ENCODE measurements at places on chromosomes 5 and 9. TPM values are rescaled to one million over a fixed set of nuclear protein-coding genes. Genes with fewer than 3 reads are reported as not detected.

DNA sequence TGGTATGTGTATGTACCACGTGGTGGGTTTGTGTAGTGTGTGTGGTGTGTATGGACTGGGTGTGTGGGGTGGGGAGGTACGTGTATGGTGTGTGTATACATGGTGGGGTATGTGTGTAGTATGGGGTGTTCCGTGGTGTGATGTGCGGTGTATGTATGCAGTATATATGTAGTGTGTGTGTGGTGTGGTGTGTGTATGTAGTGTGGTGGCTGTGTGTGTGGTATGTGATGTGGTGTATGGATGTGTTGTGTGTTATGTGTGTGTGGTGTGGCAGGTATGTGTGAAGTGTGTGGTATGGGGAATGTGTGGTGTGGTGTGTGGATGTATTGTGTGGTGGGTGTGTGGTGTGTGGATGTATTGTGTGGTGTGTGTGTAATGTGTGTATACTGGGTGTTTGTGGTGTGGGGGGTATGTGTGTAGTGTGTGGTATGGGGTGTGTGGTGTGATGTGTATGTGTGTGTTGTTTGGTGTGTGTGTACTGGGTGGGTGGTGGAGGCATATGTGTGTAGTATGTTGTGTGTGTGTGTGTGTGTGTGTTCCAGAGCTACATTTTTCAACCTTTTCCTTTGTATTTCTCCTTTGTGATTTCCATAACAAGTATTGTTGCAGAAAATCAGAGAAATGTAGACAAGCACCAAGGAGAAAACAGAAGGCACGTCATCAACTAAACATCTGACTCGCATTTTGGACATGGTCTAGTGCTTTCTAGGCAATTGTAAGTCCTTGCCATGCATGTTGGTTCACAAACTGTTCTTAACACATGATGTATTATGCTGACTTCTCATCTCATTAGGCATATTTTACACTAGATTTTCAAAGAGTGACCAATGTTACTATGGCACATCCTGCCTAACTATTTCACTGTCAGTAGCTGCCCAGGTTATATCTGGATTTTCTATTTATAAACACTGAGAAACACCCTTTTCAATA lies 13.2 kb downstream of the SEMA4D start:
- no peaks in the 10 kb centered on the region for H3K4me1 ChIP-seq
- no peaks in the 10 kb centered on the region for H3K27me3 ChIP-seq
- H3K27ac ChIP-seq, result no peak overlapping the region
- H3K36me3 ChIP-seq, result no peaks in the 10 kb centered on the region

- no peak overlapping the region for H3K4me3 ChIP-seq
- H3K27me3 ChIP-seq, result no peaks in the 10 kb centered on the region
- no peaks in the 10 kb centered on the region for H3K4me1 ChIP-seq
- DNase-seq, result no peak
- H3K36me3 ChIP-seq, result no peaks in the 10 kb centered on the region
- no peak overlapping the region for H3K27ac ChIP-seq
These were observed 52.3 kb downstream of the CAST start for GRCh38 chr5:96714450-96714849.

GRCh38 chr5:32504989-32505596 lies 60.6 kb upstream of the ZFR start:
- H3K36me3 ChIP-seq, result no peaks in the 10 kb centered on the region
- H3K27ac ChIP-seq, result no peak overlapping the region
- H3K4me3 ChIP-seq, result no peak overlapping the region
- H3K27me3 ChIP-seq, result peaks cover 6% of the 10 kb centered on the region

- H3K36me3 ChIP-seq, result no peaks in the 10 kb centered on the region
- no peak overlapping the region for H3K27ac ChIP-seq
- H3K4me1 ChIP-seq, result no peaks in the 10 kb centered on the region
- no peak for DNase-seq
- H3K4me3 ChIP-seq, result no peak overlapping the region
These were observed 15.7 kb upstream of the SNX30 start for GRCh38 chr9:112734892-112735291.

GRCh38 chr5:156655732-156656131 lies 194.4 kb upstream of the PPP1R2B start:
- no peaks in the 10 kb centered on the region for H3K36me3 ChIP-seq
- no peak for DNase-seq
- no peaks in the 10 kb centered on the region for H3K27me3 ChIP-seq
- H3K4me1 ChIP-seq, result no peaks in the 10 kb centered on the region
- no peak overlapping the region for H3K27ac ChIP-seq

DNA sequence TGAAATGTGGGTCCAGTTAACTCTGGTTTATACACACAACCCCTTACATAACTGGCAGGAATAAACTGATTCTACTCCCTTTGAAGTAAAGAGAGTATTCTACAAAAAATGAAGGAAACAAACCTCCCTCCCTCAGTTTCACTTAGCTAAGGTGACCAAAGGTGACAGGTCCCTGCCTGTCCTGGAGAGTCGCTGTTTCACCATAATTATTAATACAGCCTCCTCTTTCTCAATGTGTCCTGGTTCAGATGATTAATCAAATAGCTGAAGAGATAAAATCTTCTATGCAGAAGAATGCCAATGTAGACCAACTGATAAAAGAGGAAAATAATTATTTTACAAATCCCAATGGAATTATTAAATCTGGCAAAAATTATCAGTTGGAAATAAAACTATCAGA lies 163.7 kb upstream of the GNA14 start:
- no peak overlapping the region for H3K27ac ChIP-seq
- no peaks in the 10 kb centered on the region for H3K36me3 ChIP-seq
- no peaks in the 10 kb centered on the region for H3K27me3 ChIP-seq
- no peak overlapping the region for H3K4me3 ChIP-seq
- no peak for DNase-seq

The PCDHGA5 gene
- 0.78 TPM for total RNA-seq

The KCTD16 gene
- total RNA-seq, result 0.49 TPM

DNA sequence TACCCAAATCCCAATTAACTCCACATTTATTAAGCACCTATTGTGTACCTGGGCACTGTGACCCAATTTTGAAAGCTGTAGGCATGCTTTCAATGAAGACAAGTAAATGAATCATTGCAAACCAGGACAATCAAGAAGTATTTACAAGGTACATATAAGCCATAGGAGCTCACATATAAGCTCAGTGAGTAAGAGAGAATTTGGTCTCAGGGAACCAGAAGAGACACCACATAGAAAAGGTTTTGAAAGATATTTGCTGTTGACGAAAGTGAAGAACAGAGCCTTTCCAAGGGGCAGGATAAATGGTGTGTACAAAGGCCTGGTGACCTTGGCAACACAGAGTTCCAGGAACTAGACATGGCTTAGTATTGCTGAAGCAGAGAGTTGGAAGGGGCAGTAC lies 187.6 kb downstream of the CD180 start:
- DNase-seq, result no peak
- peaks cover 76% of the 10 kb centered on the region for H3K4me1 ChIP-seq
- H3K27me3 ChIP-seq, result no peaks in the 10 kb centered on the region
- no peak overlapping the region for H3K27ac ChIP-seq

GRCh38 chr5:87298692-87299362 lies 31.1 kb downstream of the RASA1 start:
- H3K4me3 ChIP-seq, result no peak overlapping the region
- H3K4me1 ChIP-seq, result peaks cover 22% of the 10 kb centered on the region

DNA sequence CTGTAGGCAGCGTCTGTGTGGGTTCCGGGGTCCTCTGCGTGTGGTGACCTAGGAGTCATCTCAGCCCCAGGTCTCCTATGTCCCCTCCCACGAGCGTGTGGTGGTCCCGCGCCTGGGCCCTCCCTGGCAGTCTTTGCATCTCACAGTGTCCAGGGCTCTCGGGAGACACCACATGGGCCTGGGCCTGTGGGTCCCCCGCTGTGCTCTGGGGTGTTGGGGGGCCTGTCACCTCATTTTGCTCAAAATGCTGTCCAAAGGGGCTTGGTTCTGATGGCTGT lies 27.1 kb downstream of the CEP72 start:
- no peak for DNase-seq
- no peaks in the 10 kb centered on the region for H3K4me1 ChIP-seq
- H3K27me3 ChIP-seq, result no peaks in the 10 kb centered on the region
- H3K4me3 ChIP-seq, result no peak overlapping the region

The MCC gene
- 23.0 TPM for total RNA-seq

The TIMD4 gene
- not detected for total RNA-seq

The PCA3 gene
- 0.32 TPM for total RNA-seq

The RRAGA gene
- total RNA-seq, result 78.5 TPM

- H3K4me1 ChIP-seq, result peaks cover 21% of the 10 kb centered on the region
- H3K27ac ChIP-seq, result peak overlapping the region; percentile 38
- H3K27me3 ChIP-seq, result no peaks in the 10 kb centered on the region
- H3K36me3 ChIP-seq, result peaks cover 25% of the 10 kb centered on the region
- H3K4me3 ChIP-seq, result peak overlapping the region; percentile 58
These were observed 481 bp downstream of the MRPL36 start for GRCh38 chr5:1799110-1799601.

GRCh38 chr5:130222573-130222972 lies 318.3 kb downstream of the CHSY3 start:
- no peaks in the 10 kb centered on the region for H3K36me3 ChIP-seq
- peak; percentile 60 for DNase-seq
- H3K4me1 ChIP-seq, result peaks cover 2% of the 10 kb centered on the region
- no peak overlapping the region for H3K27ac ChIP-seq
- no peaks in the 10 kb centered on the region for H3K27me3 ChIP-seq
- no peak overlapping the region for H3K4me3 ChIP-seq

DNA sequence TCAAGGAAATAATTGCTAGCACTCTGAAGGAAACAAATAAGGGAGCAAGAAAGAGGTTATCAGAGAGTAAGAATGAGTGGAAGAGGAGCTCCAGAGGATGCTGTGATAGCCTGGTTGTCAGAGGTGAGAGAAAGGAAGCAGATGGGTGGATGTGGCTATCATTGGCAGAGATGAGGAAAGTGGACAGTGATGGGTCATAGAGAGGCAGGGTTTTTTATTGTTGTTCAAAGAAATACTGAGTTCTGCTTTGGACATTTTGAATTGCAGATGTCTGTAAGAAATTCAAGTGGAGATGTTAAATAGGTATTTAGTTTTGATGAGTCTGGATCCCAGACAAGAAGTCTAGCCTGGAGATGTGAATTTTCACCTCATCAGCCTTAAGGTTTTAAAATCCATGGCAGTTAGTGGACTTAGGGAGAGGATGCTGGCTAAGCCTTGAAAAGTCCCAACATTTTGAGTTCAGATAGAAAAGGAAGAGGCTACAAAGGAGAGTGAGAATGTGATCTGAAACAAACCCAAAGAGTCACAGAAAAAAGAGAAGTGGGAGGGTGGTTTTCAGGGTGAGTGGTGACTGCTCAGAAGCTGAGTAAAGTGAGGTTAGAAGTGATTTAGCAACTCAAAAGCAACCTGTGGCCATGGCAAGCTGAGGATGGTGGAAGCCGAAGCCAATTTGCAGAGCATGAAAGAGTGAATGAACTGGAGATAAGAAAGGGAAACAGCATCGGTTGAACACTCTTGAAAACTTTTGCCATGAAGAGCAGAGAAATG lies 50.4 kb downstream of the PPIC start:
- H3K4me3 ChIP-seq, result no peak overlapping the region
- no peaks in the 10 kb centered on the region for H3K36me3 ChIP-seq
- H3K27ac ChIP-seq, result no peak overlapping the region
- peaks cover 11% of the 10 kb centered on the region for H3K4me1 ChIP-seq
- no peak for DNase-seq

The ZNG1F gene
- 10.5 TPM for total RNA-seq

The TMEM245 gene
- 44.2 TPM for total RNA-seq

GRCh38 chr9:134325096-134325812 lies 1.0 kb upstream of the RXRA start:
- H3K27ac ChIP-seq, result peak overlapping the region; percentile 82
- H3K36me3 ChIP-seq, result no peaks in the 10 kb centered on the region
- no peaks in the 10 kb centered on the region for H3K27me3 ChIP-seq
- peak overlapping the region; percentile 75 for H3K4me3 ChIP-seq

The EGFLAM gene
- 1.6 TPM for total RNA-seq

The NRARP gene
- total RNA-seq, result 50.0 TPM

DNA sequence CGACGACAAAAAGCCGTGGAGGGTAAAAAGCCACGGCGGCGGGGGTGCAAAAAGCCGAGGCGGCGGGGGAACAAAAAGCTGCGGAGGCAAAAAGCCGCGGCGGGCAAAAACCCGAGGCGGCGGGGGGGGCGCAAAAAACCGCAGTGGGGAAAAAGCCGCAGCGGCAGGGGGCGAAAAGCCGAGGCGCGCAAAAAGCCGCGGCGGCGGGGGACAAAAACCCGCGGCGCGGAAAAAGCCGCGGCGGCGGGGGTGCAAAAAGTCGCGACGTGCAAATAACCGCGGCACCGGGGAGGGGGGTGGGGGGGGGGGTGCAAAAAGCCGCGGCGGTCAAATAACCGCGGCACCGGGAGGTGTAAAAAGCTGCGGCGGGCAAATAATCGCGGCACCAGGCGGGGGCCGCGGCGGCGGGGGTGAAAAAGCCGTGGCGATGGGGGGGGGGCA lies 511.5 kb downstream of the FOXD4L5 start:
- no peaks in the 10 kb centered on the region for H3K36me3 ChIP-seq
- no peak overlapping the region for H3K27ac ChIP-seq
- H3K4me1 ChIP-seq, result no peaks in the 10 kb centered on the region
- DNase-seq, result no peak

- no peak for DNase-seq
- H3K4me3 ChIP-seq, result no peak overlapping the region
- no peaks in the 10 kb centered on the region for H3K36me3 ChIP-seq
- H3K27me3 ChIP-seq, result no peaks in the 10 kb centered on the region
- H3K4me1 ChIP-seq, result no peaks in the 10 kb centered on the region
These were observed 159.5 kb upstream of the SLC28A3 start for GRCh38 chr9:84499969-84500582.

DNA sequence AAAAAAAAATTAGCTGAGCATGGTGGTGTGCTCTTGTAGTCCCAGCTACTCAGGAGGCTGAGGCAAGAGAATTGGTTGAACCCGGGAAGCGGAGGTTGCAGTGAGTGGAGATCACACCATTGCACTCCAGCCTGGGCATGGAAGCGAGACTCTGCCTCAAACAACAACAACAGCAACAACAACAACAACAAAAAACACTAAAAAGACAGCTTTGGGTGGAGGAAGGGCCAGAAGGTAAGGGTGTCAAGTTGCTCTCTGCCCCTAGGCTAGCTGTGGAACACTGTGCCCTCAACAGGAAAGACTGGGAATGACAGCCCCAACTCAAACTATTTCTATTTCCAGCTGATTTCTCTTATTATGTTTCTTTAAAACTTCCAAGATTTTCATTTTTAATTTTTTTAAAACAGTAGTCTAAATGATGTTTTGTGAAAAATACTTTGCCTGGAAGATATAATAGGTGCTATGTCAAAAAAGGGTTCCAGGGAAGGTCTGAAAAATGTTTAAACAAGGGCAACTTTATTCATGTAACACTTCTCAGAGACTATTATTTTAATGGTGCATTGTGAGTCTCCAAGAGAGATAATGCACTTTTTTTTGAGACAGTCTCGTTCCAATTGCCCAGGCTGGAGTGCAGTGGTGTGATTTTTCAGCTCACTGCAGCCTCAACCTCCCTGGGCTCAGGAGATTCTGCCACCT lies 29.9 kb downstream of the CLINT1 start:
- H3K4me1 ChIP-seq, result peaks cover 27% of the 10 kb centered on the region
- no peak overlapping the region for H3K27ac ChIP-seq
- no peak overlapping the region for H3K4me3 ChIP-seq
- no peaks in the 10 kb centered on the region for H3K36me3 ChIP-seq
- H3K27me3 ChIP-seq, result no peaks in the 10 kb centered on the region

The RNF208 gene
- 4.8 TPM for total RNA-seq

GRCh38 chr9:15010581-15010980 lies 100.4 kb upstream of the FREM1 start:
- H3K4me1 ChIP-seq, result no peaks in the 10 kb centered on the region
- no peak overlapping the region for H3K27ac ChIP-seq
- H3K4me3 ChIP-seq, result no peak overlapping the region
- H3K27me3 ChIP-seq, result no peaks in the 10 kb centered on the region
- no peak for DNase-seq

The PTAR1 gene
- 46.8 TPM for total RNA-seq
